ENCODE measurements at places on chromosomes 11 and 22.

- no peak for DNase-seq
Measured at GRCh38 chr11:35765211-35765610, 102.6 kb downstream of the TRIM44 start.

DNA sequence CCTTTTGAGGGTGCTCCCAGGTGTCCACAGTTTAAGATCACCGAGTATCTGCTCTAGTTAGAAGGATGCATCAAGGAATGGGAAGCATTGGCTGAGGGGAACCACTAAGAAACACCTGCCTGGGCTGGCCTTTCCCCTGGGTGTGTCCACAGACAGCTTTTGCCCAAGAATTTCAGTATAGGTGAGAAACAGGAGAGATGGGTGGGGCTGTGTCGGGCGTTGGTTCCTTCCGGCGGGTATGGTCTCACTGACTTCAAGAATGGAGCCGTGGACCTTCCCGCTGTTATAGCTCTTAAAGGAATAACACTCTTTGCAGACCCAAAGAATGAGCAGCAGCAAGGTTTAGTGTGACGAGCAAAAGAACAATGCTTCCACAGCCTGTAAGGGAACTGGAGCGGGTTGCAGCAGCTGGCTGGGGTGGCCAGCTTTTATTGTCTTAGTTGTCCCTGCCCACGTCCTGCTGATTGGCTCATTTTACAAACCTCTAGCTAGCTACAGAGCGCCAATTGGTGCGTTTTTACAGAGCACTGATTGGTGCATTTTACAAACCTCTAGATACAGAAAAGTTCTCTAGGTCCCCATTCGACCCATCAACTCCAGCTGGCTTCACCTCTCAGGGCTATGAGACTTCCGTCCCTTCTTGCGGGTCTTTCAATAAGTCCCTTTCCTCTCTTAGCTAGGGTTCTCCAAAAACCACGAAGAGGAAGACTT lies 2.4 kb downstream of the FADS1 start:
- no peak for DNase-seq

GRCh38 chr11:60363542-60364470 lies 14.5 kb upstream of the MS4A7 start:
- peak; percentile 73 for DNase-seq

GRCh38 chr11:122578171-122578825 lies 77.2 kb upstream of the UBASH3B start:
- no peak for DNase-seq

DNA sequence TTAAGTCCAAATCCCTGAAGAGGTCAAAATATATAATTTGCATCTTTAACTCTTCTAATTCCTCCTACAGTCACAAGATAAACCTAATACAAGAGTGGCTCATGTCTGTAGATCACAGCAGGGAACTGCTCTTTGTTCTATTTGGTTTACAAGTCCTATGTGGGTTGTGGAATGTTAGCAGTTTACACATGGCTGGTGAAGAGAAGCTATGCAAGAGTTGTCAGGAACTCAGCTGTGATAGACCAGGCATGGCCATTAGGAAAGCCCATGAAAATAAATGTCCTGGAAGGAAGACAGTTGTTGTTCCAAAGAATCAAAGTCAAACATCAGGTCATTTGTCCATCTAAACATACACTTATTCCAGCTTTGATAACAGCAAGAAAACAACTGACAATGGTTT lies 312.4 kb upstream of the PITPNB start:
- no peak for DNase-seq

DNA sequence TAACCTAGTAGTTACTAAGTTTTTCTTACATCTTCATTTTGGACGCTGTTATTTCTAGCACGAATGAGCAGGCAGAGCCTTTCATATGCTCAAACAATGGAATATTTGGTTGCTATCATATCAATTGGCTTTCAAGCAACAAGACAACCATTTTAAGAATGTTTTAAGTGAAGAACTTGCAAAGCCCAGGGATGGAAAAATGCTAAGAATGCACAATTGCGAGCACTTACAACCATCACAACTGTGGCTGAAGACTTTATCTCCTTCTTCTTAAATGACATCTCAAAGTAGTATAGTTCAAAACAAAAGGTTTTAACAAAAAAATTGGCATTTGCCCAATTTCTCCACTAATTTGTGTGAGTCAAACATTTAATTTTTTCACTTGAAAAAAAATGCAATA lies 8.3 kb upstream of the MMP1 start:
- no peak for DNase-seq

DNA sequence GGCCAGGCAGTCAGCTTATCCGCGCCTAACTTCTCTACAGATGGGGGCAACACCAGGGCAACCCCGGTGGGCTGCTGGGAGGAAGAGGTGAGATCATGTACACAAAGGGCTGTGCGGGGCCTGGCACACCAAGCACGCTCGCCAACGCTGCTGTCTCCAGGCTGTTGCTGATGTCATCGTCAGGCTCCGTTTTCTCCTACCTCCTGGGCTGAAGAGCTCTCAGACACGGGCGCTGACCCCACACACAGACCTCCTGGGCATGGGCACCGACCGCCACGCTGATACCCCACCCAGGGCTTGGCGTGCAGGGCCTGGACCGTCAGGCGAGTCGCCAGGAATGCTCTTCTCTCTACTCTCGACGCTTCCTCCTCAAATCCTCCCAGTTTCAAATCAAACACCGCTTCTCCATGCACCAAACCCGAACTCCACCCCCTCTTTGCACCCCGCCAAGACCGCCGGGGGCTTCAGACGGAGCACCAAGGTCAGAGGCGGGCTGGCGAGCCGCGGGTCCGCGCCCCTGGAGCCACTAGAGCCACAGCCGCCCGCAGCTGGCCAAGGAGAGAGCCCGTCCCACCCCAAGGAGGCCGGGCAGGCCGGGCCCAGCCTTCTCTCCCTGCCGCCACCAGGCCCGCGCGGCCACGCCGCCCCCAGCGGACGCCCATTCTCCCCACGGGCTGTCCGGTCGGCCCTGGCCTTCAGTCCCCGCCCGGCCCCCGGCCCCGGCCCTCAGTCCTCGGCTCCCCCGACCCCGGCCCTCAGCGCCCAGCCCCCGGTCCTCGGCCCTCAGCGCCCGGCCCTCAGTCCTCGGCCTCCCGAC lies 772 bp downstream of the SBF1 start:
- peak; percentile 68 for DNase-seq

- no peak for DNase-seq
Measured at GRCh38 chr22:44143105-44143474, 37.6 kb upstream of the PARVG start.

DNA sequence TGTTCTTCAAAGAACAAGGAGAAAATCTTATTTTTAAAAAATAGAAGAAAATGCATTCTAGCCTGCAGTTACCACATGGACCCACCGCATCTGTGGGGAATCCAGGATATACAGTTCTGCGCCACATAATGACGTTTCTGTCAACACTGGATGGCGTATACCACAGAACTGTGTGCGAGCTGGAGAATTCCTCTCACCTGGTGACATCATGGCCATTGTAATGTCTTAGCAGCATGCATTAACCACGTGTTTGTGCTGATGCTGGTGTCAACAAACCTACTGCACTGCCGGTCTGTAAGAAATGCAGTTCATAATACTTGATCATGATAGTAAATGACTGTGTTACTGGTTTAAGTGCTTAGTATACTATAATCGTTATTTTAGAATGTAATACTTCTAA lies 174.7 kb downstream of the TBC1D22A start:
- no peak for DNase-seq

DNA sequence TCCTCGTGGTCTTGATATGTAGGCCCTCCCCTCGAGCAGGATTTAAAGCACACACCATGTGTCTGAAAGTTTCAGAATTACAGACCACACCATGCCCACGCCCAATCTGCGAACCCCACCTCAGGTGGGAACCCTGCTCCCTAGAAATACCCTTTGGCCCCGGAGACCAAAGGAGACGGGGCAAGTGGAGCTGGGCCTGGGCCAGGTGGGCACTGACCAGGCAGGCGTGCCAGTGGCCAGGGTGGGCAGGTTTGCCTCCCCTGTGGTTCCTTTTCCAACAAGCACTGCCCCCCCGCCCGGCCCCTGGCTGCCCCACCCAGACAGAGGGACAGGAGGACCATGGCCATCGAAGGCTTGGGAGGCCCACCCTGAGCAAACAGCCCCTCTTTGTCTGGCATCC lies 400.4 kb downstream of the TBC1D22A start:
- DNase-seq: no peak

DNA sequence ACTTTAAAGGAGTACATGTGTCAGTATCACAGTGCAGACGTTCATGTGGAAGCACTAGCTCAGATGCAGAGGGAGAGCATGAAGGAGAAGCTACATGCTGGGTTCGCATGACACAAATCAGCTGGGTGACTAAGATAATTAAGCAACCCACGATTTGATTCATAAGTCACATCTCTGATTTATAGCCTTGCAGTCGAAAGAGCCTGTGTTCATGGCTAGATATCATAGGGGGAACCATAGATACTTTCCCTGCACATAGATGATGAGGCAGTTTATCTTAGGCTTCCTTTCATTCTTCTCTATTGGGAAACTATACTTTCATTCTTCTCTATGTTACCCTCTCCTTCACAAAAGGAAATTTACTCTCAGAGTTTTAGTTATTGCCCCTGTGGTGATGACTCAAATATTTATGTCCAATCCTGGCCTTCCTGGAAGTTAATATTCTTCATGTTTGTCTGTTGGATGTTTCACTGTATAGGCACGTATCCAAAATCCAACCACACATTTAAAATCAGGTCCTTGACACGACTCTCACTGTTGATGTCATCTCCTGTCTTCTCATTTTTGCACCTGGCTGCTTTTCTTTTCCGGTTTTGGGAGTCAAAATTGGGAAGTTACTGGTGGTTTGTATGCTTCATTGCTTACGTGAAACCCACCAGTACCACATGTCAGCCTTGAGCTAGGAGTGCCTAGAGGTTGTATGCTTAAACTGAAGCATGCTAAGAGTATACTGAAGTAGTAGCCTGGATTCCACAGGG lies 56.3 kb upstream of the SLC5A12 start:
- no peak for DNase-seq

- no peak for DNase-seq
Measured at GRCh38 chr22:23035557-23036277, 34.6 kb upstream of the GNAZ start.

- DNase-seq: no peak
Measured at GRCh38 chr22:49017482-49018329, 810.0 kb downstream of the BRD1 start.

GRCh38 chr11:21895686-21896085 lies 297.2 kb upstream of the ANO5 start:
- no peak for DNase-seq
